ENCODE measurements at places on chromosomes 5 and 9. TPM values are rescaled to one million over a fixed set of nuclear protein-coding genes. Genes with fewer than 3 reads are reported as not detected.
A peak's percentile ranks its signal among the peaks of the same experiment; 100 is the strongest.

DNA sequence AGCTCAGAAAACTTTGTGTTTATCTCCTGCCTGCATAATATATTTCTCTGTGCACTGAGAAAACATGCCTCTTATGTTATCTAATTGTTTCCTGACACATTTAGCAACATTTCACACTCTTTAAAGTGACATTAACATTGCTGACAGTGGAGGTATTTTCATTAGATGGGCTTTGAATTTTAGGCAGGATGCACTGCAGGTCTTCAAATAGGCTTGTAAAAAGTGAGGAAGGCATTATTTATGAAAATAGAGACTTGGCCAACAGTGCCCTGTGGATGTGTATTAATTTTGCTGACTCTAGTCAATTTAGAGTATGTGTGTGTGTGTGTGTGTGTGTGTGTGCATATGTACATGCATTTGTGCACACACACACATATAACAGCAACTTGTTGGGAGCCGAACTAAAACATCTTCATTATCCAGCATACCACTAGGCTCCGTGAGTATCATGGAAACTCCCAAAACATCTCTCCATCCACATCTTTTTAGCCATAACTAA is 429.5 kb upstream of the WWC1 start:
- DNase-seq = no peak

DNA sequence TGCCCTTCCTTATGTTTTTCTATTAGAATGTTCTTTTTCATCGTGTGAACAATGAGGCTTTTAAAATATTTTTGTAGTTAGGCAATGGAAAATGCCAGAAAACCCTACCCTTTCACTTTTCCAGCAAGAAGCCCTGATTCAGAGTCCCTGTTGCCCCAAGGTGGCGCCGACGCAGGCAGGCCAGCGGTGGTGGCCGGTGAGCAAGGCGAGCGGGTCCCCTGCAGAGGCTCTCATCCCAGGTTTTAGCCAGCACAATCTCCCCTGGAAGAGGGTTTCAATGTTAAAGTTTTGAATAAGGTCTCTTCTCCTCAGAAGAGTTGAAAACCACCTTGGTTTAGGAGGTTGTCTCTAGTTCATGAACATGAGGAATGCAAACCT is 40.8 kb upstream of the CKMT2 start:
- no peak for DNase-seq

GRCh38 chr9:127437497-127438264 is 13.5 kb downstream of the ZNF79 start:
- no peak for DNase-seq

GRCh38 chr9:133375724-133376654 is at the start of the genes STKLD1 and SURF4:
STKLD1 (plus strand) TSS chr9:133376366; CDS start chr9:133376474, 108 bp downstream.
SURF4 (minus strand) TSS chr9:133376060; CDS start chr9:133375969, 91 bp downstream.
- DNase-seq = peak; percentile 90

DNA sequence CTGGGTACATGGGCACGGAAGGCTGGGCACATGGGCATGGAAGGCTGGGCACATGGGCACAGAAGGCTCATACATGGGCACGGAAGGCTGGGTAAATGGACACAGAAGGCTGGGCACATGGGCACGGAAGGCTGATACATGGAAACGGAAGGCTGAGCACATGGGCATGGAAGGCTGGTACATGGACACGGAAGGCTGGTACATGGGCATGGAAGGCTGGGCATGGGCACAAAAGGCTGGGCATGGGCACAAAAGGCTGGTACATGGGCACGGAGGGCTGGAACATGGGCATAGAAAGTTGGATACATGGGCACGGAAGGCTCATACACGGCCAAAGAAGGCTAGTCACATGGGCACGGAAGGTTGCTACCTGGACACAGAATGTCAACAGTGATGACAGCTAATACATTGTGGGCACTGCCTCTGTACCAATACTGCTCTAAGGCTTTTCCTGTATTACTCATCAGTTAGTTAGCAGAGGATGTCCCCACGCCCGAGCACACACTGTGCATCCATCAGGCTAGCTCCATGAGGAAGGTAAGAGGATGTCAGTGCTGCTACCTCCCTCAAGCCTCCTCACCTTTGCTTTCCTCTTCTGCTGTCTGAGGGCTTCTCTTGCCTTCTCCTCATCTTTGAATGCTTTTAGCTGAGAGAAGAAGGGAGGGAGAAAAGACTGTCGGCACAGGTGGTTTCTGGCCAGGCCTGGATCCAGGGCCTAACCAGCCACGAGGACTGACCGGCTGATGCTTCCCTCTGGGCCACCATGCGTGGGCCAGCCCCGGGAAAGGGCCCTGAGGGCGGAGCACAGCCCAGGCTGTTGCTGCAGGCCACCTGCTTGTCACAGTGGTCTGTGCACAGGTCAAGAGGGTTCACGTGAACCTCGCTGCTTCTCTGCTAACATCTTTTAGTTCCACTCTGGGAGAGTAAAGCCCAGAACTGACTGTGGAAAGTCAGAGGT is 14.3 kb downstream of the GPX3 start:
- no peak for DNase-seq

DNA sequence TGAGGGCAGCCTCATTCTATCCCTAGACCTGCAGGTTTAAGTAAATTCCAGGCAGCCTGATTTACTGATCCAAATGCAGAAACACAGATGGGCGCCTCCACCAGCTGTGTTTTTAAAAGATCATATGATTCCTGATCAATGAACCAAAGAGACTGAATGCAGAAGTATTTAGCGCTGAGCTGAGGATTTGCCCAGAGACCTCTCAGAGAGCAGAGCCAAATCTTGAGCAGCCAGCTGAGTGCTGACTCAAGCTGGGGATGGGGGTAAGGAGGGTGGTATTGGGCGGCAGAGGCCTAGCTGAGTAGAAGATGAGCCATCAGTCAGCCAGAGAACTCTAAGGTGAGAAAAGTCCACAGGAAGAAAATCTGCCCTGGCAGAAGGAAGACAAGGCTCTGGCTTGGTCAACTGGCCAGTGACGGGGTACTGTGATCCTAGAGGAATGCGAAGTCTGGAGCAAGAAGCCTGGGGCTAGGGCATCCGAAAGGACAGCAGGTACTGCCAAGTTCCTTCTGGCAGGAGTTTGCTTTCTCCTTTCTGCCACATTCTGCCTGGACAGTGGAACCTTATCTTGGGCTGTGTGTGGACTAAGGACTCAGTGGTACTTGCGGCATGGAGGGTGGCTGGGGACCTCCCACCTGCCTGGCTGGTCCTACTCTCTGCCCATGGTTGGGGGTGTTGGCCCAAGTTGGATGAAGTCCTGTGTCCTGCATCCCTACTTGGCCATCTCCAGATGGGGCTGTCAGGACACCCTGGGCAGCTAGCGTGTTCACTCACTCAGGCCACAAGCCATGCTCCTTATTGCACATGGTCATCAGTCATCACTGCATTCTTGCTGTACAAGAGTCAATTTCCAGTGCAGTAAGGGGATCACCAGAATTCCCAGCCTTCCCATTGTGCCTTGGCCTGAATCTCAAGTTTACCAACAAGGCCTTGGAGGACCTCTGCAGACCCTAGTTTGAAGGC is 34.5 kb upstream of the CDKN2AIPNL start:
- DNase-seq = no peak

SHOC1 gene
- 0.33 TPM for total RNA-seq

NDUFAF2 gene
- total RNA-seq = 14.9 TPM

EFNA5 gene
- total RNA-seq = 12.1 TPM

SQSTM1 gene
- 407 TPM for total RNA-seq

GARIN3 gene
- total RNA-seq = not detected

ADAMTS19 gene
- total RNA-seq = not detected
